Islet precursor cell (in vitro differentiated cells): ENCODE measurements at places on chromosomes 1 and 21.

DNA sequence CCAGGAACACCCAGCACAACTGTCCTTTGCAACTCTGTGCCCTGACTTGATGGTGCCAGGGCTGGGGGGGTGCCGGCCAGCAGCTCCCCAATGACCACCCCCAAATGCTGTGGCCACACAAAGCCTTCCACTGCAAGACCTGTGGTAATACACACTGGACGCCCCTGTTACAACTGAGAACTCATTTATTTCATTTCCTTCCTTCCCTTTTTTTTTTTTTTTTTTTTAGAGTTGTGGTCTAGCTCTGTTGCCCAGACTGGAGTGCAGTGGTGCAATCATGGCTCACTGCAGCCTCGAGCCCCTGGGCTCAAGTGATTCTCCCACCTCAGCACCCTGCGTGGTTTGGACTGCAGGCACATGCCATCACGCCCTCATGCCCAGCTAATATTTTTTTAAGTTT lies 25.2 kb downstream of the TP73 start:
- no peak for DNase-seq

DNA sequence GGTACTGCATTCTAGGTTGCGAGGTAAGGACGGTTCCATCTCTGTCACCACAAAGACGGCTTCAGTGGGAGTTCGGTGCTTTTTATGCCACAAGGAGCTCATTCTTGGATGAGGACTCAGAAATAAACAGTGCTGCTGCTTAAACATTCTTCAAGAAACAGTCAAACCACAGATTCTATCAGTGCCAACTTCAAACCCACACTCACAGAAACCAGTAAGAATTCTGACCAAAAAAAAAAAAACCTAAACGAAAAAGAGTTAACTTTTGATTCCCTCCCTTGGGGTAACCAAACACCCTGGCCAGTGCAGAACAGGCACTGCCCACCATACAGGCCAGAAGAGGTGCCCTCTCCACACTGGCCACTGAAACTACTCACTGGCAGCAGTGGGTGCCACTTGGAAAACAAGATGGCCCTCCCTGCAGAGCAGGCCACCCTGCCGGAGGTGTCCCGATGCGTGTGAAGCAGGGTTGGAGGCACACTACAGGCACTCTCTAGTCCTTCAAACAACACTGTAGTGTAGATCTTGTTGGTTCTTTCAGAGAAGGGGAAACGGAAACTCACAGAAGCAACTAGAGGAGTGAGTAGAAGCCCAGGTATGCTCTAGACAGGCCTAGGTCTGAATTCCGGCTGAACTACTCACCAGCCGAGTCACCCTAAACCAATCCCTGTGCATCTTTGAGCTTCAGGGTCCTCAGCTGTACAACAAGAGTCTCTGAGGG lies 87.3 kb upstream of the TLR5 start:
- peak; percentile 91 for DNase-seq

DNA sequence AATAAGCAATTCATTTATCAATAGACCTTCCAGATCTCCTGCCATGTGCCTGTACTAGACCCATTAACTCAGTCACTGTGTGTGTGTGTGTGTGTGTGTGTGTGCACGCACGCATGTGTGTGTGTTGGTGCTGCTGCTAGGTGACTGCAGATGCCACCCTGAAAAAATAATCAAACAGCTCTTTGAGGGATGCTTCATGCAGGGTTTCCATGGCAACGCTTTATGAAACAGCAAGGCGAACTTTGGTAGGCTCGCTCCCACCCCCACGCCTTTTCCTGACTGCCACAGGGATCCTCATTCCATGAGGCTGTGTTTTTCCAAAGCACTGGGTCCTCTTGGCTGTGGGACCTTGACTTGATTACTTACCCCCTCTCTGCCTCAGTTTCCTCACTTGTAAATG lies 94.0 kb downstream of the HMGB4 start:
- no peak for DNase-seq

DNA sequence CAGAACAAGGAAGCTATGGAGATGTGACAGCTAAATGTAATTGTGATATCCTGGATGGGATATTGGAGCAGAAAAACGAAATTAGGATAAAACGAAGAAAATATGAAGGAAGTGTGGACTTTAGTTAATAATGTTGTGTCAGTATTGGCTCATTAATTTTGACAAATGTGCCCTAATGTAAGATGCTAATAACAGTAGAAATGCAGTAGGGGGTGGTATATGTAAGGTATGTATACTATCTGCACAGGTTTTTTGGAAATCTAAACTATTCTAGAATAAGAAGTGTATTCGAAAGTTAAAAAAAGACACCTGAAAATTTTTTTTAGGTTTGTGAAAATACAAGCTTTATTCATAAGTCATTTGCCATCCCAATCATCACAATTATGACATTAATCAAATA lies 421.4 kb upstream of the B3GALT2 start:
- no peak for DNase-seq

DNA sequence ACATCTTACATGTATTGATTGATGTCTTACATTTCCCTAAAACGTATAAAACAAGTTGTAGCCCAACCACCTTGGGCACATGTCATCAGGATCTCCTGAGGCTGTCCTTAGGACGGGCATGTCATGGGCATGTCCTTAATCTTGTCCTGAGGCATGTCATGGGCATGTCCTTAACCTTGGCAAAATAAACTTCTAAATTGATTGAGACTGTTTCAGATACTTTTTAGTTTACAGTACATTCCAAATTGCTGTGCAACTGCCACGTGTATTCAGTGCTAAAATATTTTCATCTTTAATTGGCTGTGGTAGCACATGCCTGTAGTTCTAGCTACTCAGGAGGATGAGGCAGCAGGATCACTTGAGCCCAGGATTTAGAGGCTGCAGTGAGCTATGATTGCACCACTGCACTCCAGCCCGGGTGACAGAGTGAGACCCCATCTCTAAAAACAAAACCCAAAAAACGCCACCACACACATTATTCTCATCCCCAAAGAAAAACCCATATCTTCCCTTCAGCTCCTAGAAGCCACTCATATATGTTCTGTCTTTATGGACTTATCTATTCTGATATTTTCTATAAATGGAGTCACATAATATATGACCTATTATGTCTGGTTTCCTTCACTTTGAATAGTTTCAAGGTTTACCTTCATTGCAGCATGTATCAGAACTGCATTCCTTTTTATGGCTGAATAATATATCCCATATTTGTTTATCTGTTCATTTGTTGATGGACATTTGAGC lies 96.0 kb upstream of the BTG3 start:
- no peak for DNase-seq

- DNase-seq = peak; percentile 59
Measured at GRCh38 chr1:170145770-170146676, at the start of gene NTMT2. TSS of gene NTMT2 (plus strand) at chr1:170145959. CDS start at chr1:170146108, 149 bp downstream.
